C1 segment of cervical spinal cord (tissue), 14 donors: ENCODE measurements at places on chromosomes 1 and 21.
A peak's percentile ranks its signal among the peaks of the same experiment; 100 is the strongest.

GRCh38 chr1:228004331-228004855, 2.4 kb upstream of the WNT3A start:
- DNase-seq = no peak

DNA sequence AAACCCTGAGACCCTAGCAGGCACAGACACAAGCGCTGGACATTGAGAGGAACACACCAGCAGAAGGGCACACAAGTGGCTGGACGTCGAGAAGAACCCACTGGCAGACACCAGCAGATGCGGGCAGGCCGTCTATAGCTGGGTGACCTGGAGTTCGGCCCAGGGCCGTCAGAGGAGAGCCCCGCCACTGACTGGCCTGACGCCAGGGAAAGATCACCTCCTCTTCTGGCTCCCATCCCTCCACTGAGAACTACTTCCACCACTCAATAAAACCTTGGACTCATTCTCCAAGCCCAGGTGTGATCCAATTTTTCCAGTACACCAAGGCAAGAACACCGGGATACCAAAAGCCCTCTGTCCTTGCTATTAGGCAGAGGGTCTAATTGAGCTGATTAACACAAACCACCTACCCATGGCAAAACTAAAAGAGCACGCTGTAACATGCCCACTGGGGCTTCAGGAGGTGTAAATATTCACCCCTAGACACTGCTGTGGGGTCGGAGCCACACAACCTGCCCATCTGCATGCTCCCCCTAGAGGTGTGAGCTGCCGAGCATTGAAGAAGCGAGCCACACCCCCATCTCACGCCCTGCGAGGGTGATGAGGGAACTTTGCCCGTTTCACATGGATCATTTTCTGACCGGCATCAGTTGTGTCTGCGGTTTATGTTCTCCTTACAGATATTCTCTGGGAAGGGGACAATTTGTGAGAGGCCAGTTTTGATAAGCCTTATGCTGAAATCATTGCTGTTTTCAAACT, 104.8 kb downstream of the HLX start:
- no peak for DNase-seq

GRCh38 chr1:180922631-180923015, 9.9 kb downstream of the KIAA1614 start:
- no peak for DNase-seq

GRCh38 chr1:232568906-232569553, 60.9 kb downstream of the SIPA1L2 start:
- DNase-seq = no peak

GRCh38 chr21:46171585-46171984, 12.7 kb downstream of the SPATC1L start:
- no peak for DNase-seq

- no peak for DNase-seq
These were observed 3.5 kb upstream of the TFF1 start for GRCh38 chr21:42369821-42370220.

DNA sequence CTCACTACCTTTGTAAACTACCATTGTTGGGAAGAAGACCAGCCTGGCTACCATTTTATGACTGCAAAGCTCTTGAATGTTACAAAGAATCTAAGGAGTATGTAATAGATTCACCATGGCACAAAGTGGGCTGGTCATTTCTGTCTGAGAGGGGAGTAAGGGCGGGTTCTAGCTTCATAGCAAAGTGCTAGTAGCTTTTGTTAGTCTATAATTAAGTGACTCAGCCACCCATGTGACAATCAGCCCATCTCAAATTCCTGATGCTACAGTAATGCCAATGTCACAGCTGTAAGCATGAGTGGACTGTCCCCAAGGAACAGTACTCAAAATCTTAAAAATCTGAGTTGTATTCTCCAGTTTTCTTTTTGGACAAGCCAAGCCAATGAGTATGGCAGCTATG, 15.4 kb upstream of the OTUD3 start:
- no peak for DNase-seq

- no peak for DNase-seq
These were observed 83.3 kb downstream of the CDC42BPA start for GRCh38 chr1:227234998-227235405.

GRCh38 chr1:194809215-194809614, 1622.8 kb upstream of the B3GALT2 start:
- no peak for DNase-seq

DNA sequence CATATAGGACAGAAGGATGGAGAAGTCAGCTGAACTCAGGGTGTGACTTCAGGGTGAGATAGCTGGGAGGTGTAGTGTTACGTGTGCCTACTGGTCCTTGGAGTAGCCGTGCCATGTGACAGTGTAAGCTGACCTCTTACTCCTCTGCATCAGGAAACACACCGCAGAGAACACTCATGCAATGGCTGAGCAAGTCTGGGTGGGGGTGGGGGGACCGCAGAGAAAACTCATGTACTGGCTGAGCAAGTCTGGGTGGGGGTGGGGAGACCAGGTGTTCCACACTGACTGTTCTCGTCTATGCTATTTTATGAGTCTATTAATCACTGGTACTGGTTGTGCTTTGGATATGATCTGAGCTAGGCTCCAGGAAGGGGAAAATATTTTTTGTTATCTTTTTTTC, 233.1 kb downstream of the PAPPA2 start:
- DNase-seq = no peak

GRCh38 chr1:222062640-222063039, 320.8 kb upstream of the DUSP10 start:
- DNase-seq = no peak

GRCh38 chr1:236774926-236775325, 20.2 kb upstream of the MTR start:
- DNase-seq = no peak

- peak; percentile 20 for DNase-seq
These were observed 26.1 kb downstream of the ZP4 start for GRCh38 chr1:237864338-237865244.

GRCh38 chr1:44860331-44860730, 17.3 kb upstream of the PTCH2 start:
- no peak for DNase-seq

DNA sequence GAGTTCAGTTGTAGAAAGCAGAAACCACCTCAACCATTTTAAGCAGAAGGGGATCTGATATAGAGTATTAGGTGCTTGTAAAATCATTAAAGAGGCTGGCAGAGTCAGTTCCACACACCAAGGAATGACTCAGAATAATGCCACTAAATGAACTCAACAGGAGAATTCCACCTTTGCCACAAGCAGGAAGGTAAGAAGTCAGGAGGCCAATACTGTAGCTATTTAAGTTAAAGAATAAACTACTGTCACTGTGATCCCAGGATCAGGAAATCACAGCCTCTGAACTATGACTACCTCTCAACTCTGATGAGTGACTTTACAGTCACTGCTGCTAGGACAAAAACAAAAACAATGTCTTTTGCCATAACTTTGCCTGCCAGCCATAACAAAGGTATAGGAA, 52.5 kb upstream of the PRMT6 start:
- DNase-seq = no peak

DNA sequence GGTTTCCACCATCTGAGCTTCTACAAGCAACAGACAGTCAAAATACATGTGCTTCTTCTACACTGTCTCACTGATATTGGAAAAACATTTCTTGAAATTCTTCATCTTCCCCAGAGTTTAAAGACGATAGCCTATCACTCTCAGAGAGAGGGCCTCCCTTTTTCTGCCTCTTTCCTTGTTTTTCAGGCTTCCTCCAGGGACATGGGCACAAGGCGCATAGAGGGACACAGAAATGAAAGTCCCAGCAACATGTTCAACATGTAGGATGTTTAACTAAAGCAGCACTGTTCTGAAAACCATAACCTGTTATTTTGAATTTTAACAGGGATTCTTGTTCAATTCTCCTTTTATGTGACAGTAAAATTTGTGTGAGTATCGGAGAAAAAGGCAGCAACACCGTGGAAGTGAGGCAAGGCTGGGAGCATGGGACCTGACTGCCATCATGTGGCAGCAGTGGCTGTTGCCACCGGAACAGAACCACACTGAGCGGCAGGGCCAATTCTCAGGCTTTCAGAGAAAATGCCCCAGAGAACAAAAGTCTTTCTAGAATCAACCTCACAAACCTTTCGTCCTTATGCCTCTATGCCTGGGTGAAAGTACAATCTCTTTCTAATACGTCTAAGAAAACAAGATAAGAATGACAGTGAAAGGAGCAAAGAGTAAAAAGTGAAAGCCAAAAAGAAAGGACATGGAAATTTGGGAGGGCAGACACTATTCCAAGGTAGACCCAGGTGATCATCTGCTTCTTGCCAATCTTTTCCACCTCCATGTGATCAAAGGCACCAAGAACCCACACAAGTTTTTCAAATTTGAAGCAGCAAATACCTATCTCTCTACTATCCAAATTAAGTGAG, 54.5 kb downstream of the PCNX2 start:
- DNase-seq = peak; percentile 47
